ENCODE measurements at places on chromosomes 6 and 20.

GRCh38 chr6:79115553-79116182, 37.6 kb upstream of the PHIP start:
- DNase-seq: no peak

GRCh38 chr6:109239160-109239559, 143.1 kb downstream of the CD164 start:
- no peak for DNase-seq

GRCh38 chr20:38143238-38143645, 21.8 kb downstream of the TGM2 start:
- DNase-seq: no peak

DNA sequence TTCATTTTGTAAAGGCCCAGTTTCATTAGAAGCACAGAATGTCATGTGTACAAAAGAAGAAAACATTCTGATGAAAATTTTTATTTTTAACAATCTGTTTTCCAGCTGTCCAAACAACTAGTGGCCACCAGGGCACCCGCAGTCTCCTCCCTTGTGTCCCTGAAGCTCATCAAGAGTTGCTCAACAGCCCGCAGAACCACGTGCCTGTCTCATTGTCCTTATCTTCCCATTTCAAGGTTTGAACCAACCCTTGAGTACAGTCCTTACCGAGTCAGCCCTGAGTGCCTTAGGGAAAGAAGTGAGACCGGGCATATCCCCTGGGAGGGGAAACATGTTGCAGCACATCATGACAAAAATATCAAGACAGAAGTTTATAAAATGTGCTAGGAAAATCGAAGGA, 15.9 kb upstream of the ZNF133 start:
- no peak for DNase-seq

- peak; percentile 52 for DNase-seq
Observed at GRCh38 chr20:49508435-49509199, 26.1 kb upstream of the KCNB1 start.

- peak; percentile 15 for DNase-seq
Observed at GRCh38 chr6:166904101-166904746, 52.1 kb downstream of the RNASET2 start.

GRCh38 chr6:124205921-124206320, 402.3 kb downstream of the NKAIN2 start:
- no peak for DNase-seq

DNA sequence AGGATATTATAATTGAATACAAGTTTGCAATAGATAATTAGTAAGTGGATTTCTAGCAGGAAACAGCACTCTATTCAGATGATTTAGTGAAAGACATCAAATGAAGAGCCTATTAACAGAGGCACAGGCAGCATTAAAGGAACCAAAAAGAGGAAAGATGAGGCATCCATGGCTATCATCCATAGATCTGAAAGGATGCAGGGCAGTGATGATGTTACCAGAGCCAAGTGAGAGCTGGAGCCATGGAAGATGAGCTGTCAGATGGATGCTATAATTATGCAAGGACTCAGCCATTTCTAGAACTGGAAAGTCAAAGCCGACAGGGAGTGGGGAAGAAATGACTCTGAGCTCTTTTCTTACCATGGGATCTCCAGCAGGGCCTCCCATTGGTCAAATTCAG, 66.8 kb upstream of the ANKEF1 start:
- no peak for DNase-seq

- no peak for DNase-seq
Observed at GRCh38 chr6:132114201-132114825, 163.1 kb upstream of the CCN2 start.

DNA sequence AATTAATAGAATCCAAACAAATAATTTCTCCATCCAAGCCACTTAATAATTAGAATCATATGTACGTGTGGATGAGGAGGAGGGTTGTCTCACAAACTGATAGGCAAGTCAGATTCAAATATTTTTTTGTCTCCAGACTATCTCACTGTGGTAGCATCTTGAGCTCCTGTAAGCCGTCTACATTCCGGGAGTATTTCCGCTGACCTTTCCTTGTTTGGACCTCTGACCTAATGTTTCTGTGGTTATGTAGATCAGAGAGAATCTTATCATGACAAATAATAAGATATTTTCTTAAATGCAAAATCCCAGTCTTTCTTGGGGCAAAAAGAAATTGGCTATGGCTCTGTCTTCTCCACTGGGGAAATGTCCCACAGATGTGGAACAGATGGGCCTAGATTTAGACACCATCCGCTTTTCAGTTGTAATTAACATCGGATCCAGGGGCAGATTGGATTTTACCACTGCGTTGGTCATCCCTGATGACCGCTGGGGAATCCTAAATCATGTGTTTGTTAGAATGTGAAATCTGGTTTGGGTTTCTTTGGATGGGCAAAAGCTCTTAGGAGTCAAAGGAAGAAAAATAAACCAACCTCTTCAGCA, 197.1 kb upstream of the RIN2 start:
- no peak for DNase-seq

DNA sequence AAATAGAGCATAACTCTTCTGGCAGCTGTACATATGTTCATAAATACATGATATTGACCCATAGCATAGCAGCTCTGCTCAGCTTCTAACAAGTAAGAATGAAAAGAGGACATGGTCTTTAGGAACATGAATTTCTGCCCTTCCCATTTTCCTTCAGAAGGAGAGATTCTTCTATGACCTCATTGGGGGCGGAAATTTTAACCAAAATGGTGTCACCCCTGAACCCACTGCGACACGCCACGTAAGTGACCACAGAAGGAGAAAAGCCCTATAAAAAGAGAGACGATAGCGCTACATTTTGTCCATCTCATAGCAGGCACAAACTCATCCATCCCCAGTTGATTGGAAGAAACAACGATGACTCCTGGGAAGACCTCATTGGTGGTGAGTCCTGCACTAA, at the start of gene IL17A:
Gene IL17A (plus strand): TSS at position 301 of the 400 bp plus-strand sequence. CDS start 57 bp downstream, at position 358.
- DNase-seq: no peak

GRCh38 chr20:36149469-36149868, 5.1 kb upstream of the EPB41L1 start:
- DNase-seq: no peak

GRCh38 chr6:89566930-89567629, 71.5 kb downstream of the LYRM2 start:
- no peak for DNase-seq

GRCh38 chr20:49046087-49046900, at the start of gene CSE1L:
Gene CSE1L, plus strand, starts transcription at chr20:49046312. Its CDS starts 12,152 bp downstream, at chr20:49058464.
- DNase-seq: peak; percentile 96

DNA sequence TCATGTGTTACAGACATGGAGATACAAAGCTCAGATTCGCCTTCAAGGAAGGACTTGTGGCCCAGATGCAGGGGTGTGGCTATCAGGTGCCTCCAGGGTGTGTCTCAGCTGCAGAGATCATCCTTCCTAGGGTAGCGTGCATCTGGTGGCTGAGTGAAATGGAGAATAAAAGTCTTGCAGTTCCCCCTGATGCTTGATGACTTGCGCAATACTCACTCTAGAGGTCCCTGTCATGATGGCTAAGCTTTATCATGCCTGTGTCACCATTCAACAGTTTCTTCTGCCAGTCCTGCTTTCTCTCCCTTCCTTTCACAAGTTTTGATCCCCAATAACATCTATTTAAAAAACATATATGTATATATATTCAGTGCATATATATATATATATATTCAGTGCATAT, 228.1 kb downstream of the PAX1 start:
- DNase-seq: no peak

DNA sequence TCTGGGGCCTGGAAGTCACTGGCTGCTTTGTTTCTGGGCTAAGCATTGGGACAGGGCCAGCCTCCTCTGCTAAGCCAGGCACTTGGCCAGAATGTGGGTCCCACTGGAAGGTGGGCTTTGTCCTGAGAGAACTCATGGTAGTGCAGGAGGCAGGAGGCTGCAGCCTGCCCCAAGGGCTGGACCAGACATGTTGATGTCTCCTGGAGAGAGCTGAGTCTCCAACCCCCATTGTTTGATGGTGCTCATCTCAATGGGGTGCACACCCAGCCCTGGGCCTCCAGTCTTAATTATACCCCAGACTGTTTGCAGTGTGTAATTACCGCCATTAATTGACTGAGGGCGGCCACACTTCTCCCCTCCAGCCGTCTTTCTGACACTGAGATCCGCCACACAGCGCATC, 220.5 kb upstream of the PMEPA1 start:
- peak; percentile 88 for DNase-seq

- no peak for DNase-seq
Observed at GRCh38 chr6:61217714-61218113, 1068.3 kb downstream of the KHDRBS2 start.

- DNase-seq: no peak
Observed at GRCh38 chr20:35636095-35636494, 20.5 kb downstream of the SPAG4 start.

GRCh38 chr6:146997062-146997461, 207.2 kb upstream of the STXBP5 start:
- no peak for DNase-seq

GRCh38 chr20:58593880-58594638, 57.0 kb upstream of the STX16 start:
- DNase-seq: no peak

GRCh38 chr6:111710911-111711310, 105.2 kb upstream of the TRAF3IP2 start:
- no peak for DNase-seq

DNA sequence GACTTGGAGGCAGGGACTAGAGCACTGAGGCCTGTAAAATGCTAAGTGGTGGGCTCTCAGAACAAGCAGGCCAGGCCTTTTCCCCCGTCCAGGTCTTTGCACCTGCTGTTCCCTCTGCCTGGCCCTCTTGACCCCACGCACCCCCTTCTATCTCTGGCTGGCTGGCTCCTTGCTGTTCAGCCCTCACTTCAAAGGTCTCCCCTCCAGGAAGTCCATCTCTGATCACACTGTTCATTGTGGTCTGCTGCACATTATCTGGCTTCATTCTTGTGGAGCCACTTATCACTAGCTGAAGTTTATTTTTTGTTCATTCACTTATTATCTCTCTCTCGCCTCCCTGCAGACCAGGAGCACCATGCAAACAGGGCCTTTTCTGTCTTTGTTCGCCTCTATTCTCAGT, 24.5 kb downstream of the SLC13A3 start:
- no peak for DNase-seq

GRCh38 chr6:7425808-7426190, 36.2 kb downstream of the RIOK1 start:
- DNase-seq: no peak

DNA sequence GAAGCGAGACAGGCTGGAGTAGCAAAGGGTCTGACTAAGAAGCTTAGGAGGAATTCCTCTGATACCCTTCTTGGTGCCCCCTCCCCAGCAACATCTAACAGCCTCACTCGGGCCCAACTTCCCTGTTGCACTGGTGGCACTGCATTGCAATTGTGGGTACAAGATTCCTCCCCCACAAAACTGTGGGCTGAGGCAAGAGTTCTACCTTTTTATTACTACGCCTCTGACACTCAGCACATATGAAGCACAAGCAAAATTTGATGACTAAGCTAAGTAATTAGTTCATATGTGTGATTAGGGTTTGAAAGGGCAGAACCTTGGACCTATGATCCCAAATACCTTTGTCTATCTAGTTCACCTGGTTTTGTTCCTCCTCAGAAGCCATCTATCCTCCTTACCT, 83.5 kb downstream of the ZHX3 start:
- DNase-seq: no peak

- DNase-seq: no peak
Observed at GRCh38 chr6:38542031-38542430, 97.7 kb downstream of the BTBD9 start.

- no peak for DNase-seq
Observed at GRCh38 chr20:21710341-21710740, 4.9 kb downstream of the PAX1 start.

- no peak for DNase-seq
Observed at GRCh38 chr6:15913573-15913972, 215.3 kb upstream of the MYLIP start.

- no peak for DNase-seq
Observed at GRCh38 chr20:34193051-34193450, 48.2 kb upstream of the ASIP start.

DNA sequence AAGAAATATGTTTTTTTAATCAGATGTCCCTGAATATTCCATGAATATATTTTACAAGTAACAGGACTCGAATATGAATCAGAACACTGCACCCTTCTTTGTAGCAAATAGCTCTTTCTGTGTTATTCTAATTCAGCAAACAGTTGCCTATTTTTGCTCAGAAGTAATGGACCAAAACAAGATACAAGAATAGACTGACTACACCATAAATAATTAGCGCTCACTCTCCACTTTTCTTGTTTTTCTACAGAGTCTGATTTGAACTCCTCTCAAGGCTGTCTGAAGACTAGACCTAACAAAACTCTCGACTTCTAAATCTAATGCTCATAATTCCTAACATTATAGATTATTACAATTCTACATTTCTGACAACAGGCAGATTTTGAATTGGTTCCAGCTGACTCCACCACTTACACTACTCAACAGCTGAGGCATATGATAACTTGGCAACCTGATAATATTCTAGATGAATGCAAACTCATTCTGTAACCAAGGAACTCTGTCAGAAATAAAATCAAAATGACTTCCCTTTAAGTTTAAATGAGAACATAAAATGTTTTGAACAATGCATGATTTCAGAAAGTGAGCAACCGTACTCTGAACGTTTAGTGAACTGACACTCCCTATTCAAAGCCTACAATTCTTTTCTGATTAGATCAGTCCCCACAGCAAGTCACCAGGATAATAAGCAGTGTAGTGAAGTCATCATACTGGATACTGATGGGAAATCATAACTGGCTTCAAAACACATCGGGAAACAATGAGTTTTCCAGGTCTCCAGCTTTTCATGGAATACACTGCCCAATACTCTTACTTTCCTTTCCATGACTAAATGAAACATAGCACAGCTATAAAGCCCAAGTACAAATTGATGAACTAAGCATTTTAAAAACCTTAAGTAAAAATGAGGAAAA, 114.2 kb upstream of the BEND6 start:
- DNase-seq: no peak

GRCh38 chr6:98044791-98045470, 761.9 kb upstream of the MMS22L start:
- no peak for DNase-seq

- no peak for DNase-seq
Observed at GRCh38 chr6:37673436-37673835, 24.2 kb downstream of the MDGA1 start.

DNA sequence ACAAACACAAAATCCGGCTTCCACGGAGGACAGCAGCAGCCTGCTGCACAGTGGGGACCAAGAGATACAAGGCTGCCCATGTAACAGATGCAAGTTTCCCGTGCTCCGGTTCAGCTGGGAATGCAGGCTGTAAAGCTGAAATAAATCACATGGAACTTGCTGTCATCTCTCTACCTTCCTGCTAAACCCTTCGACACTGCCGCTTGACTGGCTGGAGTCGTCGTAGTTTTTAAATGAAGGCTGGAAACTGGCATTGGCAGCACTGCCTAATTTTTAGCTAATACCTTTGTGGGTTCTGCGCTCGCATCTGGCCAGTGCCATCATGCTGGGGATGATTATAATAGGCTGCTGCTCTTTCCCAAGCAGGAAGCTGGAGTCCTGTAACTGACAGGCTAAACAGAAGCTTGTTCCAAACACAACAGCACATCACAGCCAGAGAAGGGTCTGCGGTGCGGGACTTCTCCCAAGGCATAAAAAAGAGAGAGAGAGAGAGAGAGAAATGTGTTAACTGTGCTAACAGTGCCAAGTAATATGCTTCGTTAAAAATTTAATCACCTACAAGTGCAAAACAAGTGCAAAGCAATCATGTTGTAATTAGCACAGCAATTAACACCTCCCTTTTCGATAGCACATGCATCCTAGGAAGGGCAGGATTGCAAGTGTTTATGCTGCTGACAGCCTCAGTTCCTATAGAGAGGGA, 146.1 kb downstream of the TFAP2A start:
- peak; percentile 25 for DNase-seq

- DNase-seq: no peak
Observed at GRCh38 chr6:63487103-63487813, 85.0 kb upstream of the LOC128125822 start.

All from NCI-H2081 (cell line).